H4 (cell line): ENCODE measurements at places on chromosomes 7 and 10.

- DNase-seq = no peak
Observed at GRCh38 chr7:84510505-84510904, 315.9 kb upstream of the SEMA3A start.

GRCh38 chr10:69567920-69568319 lies 5.3 kb downstream of the NEUROG3 start:
- peak; percentile 24 for DNase-seq

GRCh38 chr10:129956286-129956670 lies 7.8 kb downstream of the EBF3 start:
- DNase-seq = no peak

GRCh38 chr7:141381794-141382427 lies 169.3 kb upstream of the AGK start:
- DNase-seq = no peak

- no peak for DNase-seq
Observed at GRCh38 chr7:157086508-157087187, 52.1 kb upstream of the UBE3C start.

DNA sequence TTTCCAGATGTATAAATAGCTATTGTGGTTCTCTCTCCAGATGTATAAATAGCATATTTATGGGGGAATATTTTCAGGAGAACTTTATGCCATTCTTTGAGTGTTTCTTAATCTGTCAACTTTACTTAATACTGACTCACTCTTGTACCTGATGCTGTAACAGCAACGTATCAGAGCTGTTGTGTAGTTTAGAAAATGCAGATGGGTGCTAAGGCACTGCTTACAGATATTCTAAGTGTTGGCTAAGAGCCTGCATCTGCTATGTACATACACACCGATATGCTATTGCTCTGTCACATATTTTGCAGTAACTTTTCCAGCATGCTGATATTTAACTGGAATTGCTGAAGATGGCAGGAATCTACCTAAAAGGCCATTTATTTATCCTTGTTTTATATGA lies 71.9 kb downstream of the WDR37 start:
- no peak for DNase-seq

GRCh38 chr10:121781101-121781500 lies 146.7 kb downstream of the ATE1 start:
- DNase-seq = no peak

DNA sequence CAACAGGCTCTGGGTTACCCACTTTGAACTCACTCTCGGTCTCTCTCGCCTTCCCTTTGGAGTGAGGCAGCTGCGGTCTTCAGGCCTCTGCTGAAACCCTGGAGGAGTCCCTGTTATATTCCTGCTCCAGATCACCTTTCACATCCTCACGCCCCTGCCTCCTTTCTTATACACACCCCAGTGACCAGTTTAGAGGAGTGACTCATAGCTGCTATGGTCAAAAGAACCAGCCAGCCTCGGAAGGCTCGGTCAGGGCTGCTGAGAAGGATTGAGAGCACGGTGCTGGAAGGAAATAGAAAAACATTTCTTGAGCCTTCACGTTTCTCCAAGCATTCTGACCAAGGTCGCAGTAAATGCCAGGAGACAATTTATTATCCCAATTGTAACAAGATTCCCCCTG lies 28.3 kb upstream of the SVOPL start:
- no peak for DNase-seq

GRCh38 chr7:134353411-134353810 lies 36.7 kb upstream of the SLC35B4 start:
- DNase-seq = no peak

GRCh38 chr7:469563-469961 lies 50.1 kb downstream of the PDGFA start:
- DNase-seq = no peak

GRCh38 chr7:105206985-105207384 lies 181.7 kb downstream of the SRPK2 start:
- no peak for DNase-seq

DNA sequence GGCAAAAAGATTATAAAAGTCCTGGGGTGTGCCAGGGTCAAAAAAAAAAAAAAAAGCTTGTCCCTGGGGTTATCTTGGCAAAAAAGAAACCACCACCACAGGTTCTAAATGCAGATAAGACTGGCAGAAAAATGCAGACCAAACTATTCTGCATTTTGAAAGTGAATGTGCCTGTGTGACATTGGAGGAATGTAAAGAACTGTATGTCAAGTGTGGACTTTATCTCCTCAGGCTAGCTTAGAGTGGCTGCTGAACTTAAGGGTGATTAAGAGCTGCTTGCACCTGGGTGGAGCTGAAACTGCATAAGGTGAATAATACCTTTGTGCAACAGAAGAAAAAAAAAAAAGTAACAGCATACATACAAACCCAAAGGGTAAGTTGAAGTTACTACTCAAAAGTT lies 1.3 kb upstream of the NAPEPLD start:
- no peak for DNase-seq

DNA sequence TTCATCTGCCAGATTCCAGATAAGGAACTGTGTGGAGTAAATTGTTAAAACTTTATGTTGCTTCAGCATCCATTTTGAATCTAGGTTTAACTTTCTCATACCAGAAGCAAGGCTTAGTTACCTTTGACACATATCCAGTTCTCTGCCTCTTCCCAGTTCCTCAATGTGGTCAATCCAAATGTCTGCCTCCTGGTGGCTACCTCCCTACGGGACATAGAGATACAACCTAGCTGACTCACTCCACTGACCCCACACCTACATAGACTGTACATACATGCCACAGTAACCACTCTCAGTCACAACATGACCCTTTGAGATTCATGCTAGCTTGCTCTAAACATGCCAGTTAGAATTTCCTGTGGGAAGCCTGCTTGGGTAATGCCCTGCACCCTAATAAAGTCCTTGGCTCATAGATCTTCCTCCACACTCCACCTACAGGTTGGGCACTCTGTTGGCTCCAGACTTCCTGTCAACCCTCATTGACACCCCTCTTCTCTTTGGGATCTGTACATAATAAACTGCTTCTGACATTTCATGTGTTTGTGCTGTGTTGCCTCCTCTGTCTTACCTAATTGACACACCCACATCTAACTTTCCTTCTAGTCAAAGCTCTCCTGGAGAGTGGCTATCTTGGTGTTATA lies 278.1 kb downstream of the HTR7 start:
- peak; percentile 94 for DNase-seq

GRCh38 chr7:69696054-69696591 lies 97.8 kb downstream of the AUTS2 start:
- DNase-seq = no peak

- DNase-seq = no peak
Observed at GRCh38 chr7:40621592-40621998, 486.8 kb downstream of the SUGCT start.

DNA sequence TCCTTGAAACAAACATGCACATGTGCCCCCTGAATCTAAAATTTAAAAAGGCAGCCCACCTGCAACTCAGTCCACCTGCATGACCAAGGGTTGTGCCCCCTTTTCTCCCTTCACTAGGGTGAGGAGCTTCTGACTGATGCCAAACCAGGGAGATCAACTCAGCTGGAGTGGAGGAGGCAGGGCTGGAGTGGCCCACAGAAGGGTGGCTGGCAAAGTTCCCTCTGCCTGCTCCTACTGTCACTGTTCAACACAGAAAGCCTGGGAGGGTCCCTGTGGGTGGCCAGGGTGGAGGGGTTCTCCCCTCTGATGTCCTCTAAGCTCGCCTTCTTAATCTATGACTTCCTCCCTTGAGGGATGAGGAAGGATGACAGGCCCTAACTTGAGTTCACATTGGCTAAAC lies 55.7 kb upstream of the ANTXRL start:
- DNase-seq = no peak

DNA sequence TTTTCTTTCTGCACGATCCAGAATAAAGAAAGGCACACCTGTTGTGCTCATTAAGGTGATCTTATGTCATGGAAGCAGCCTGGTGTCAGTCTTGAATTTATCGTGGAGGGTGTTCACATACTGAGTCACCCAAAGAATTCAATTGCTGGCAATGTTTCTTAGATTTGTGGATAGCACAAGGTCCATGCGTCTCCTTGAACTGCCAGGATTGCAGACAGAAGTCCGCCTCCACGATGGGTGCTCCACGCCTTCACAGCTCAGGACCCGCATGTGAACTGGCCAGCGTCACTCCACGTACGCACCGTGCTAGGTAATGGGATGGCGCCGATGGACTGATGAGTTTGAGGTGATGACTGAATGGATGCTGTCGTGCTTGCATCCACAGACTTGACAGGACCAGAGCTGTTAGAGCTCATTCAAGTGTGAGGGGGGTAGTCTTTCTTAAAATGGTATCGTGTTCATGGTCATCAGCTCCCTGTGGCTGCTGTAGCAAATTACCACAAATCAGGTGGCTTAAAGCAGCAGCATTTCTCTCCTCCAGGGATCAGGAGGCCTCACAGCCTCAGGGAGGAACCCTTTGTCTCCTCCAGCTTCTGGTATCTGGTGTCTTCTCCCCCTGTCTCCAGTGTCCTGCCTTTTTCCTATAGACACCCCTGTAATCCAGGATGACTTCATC lies 65.4 kb upstream of the DNAJB6 start:
- DNase-seq = no peak

- DNase-seq = no peak
Observed at GRCh38 chr7:29945259-29945809, 44.3 kb downstream of the SCRN1 start.

GRCh38 chr7:148537435-148537834 lies 53.1 kb upstream of the C7orf33 start:
- no peak for DNase-seq

DNA sequence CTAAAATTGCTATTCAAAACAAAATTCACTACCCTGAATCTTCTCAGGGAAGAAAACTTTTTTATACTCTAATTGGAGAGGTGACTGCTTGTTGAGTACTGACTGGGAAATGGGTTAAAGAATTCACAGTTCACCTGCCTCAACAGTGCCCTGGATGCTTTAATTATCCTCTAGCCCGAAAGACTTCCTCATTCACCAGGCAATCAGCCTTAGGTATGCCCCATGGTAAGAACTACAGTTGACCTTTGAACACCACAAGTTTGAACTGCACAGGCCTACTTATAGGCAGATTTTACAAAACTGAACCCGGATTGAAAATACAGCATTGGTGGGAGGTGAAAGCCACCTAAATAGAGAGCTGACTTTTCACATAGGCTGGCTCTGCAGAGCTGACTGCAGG lies 175.3 kb downstream of the ELAPOR2 start:
- DNase-seq = no peak

DNA sequence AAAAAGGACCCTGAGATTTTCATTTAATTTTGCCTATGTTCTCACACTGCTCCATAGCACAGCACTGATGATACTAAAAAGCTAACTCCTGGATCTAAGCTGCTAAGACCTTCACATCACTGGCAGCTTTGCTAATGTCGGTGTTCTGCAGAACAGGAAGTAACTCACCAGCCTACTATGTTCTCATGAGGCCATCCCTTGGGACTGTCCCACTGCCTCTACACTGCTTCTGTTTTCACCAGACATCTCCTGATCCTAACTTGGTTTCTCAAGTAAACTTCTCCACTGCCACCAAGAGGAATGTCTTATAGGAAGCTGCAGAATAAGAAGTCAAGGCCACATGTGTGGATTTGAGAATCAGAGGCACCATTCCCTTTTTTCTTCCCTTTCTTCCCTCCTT lies 15.1 kb downstream of the HTR7 start:
- DNase-seq = no peak

DNA sequence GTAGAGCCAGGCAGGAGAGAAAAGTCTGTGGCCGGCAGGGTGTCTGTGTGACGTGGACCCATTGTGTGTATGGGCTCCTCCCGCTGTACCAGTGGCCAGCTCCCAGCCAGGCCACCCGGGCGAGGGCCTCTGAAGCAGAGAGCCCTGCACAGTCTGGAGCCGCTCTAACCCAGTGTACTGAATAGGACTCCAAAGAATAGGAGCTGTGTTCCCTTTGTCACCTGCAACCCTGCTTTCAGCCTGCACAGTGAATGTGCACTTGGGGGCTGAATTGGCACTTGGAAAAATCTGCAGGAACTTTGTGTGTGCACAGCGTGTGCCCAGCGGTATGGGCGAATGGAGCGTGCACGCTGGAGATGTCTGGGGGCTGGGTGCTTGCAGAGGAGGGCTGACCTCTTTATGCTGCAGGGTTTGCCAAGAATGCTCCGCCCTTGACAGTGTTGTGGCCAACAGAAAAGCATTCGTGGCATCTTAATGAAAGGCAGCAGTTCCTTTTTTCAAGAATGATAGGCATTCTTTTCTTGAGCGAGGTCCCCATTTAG lies 216.2 kb downstream of the AUTS2 start:
- no peak for DNase-seq

GRCh38 chr7:40354711-40355110 lies 219.9 kb downstream of the SUGCT start:
- DNase-seq = no peak

GRCh38 chr7:128799451-128799850 lies 7.7 kb downstream of the CCDC136 start:
- DNase-seq = no peak

DNA sequence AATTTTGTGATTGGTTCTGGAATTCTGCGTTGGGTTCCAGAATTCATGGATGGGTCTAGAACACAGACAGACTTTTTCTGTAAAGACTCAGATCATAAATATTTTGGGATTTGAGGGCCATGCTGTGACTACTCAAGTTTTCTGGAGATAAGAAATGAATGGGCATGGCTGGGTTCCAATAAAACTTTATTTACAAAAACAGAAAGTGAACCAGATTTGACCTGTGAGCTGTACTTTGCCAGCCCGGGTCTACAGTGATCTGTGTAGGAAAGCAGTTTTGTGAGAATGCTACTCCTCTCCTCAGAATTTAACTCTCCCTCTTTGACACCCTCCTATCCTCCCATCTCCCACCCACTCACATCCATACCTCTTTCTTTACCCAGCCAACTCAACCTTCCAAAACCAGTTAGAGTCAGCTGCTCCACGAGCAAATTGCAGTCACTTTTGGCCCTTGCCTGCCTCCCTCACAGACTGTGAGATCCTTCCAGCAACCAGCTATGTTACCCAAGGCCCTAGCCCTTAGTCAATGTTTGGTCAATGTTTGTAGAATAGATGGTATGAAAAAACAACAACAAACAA lies 312.8 kb upstream of the ZMIZ1 start:
- DNase-seq = no peak

GRCh38 chr10:86801995-86802394 lies 45.6 kb downstream of the BMPR1A start:
- no peak for DNase-seq

DNA sequence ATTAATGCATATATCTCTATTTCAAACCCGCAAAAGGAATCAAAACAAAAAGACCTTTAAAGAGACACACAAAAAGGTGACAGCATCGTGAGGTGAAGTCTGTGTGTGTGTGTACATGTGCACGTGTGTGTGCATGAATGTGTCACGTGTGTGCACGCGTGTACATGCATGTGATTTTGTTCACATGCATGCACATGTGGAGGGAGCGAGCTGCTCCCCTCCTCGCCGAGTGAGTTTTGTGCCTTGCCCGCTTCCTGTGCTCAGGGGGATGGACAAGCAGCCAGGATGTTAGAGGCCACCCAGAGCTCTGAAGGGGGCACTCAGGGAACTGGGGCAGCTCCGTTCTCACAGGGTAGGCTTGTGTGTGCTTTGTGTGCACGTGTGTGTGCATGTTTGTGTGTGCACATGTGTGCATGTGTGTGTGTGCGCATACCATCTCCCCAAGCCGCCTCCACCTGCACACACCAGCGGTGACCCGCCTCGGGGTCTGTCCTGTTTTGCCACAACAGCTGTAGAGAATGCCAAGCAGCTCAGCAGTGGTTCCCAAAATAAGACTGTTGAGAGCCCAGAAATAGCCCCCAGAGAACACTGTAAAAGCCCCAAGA lies 191.2 kb downstream of the PTPRN2 start:
- no peak for DNase-seq

- DNase-seq = no peak
Observed at GRCh38 chr10:13815756-13816155, 229.0 kb downstream of the PRPF18 start.
